ENCODE measurements at places on chromosomes 11 and 22.

GRCh38 chr11:86588566-86589090 lies 83.8 kb downstream of the ME3 start:
- DNase-seq, result no peak

DNA sequence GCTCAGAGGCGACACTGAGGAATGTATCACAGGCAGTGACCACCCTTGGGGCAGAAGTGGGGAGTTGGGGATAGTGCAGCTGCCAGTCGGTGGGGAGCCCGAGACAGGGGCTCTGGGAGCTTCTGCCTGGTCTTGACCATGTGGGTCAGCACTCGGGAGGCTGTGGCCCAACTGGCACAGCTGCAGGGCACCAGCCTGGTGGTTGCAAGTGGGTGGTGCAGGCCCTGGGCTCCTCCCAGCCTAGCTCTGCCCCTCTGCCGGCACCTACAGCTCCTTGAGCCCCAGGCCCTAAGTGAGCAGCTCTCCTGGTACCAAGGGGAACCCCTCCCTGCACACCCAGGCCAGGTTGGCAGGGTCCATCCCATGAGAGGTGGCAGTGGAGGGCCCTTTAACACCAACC lies 12.6 kb upstream of the RASL10A start:
- DNase-seq, result no peak

DNA sequence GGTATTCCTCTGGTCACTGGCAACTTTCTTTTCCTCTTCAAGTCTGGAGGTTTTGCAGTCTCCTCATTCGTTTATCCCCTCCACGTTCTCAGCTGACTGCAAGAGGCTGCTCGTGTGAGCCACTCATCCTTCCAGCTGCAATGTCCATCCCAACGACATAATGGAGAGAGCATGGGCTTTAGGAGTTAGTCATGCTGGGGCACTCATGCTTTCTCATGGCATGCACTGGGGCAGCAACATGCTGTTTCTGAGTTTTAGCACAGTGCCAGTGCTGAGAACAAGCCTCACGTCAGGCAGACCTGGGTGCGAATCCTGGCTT lies 7.1 kb downstream of the DCPS start:
- no peak for DNase-seq

DNA sequence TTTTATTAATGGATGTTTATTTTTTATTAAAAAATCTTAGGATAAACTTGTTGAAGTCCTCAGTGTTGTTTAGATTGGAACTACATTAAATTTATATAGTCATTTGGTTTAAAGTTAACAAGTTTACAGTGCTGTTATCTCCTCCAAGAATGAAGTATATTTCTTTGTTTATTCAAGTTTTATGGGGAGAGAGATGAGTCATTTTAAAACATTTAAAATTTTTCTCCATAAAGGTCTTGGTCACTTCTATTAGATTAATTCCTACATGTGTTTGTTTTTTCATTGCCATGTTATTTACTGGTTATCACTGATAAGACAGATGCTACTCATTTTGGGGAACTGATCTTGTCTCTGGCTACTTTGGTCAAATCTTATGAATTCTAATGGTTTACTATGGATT lies 429.6 kb downstream of the METTL15 start:
- DNase-seq, result no peak

GRCh38 chr11:66866007-66866406 lies 9.1 kb downstream of the LRFN4 start:
- DNase-seq, result no peak

GRCh38 chr22:32802237-32802765 lies 796 bp downstream of the TIMP3 start:
- DNase-seq, result no peak

DNA sequence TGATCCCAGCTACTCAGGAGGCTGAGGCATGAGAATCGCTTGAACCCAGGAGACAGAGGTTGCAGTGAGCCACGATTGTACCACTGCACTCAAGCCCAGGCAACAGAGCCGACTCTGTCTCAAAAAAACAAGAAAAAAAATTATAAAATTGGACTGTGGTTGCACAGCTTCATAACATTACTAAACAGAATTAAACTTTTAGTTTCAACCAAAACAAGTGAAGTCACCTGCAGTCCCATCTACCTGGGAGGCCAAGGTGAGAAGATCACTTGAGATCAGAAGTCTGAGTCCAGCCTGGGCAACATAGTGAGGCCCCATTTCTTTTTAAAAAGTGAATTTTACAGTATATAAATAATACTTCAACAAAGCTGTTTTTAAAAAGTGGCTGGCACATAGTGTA lies 47.8 kb upstream of the CD5 start:
- DNase-seq, result no peak

DNA sequence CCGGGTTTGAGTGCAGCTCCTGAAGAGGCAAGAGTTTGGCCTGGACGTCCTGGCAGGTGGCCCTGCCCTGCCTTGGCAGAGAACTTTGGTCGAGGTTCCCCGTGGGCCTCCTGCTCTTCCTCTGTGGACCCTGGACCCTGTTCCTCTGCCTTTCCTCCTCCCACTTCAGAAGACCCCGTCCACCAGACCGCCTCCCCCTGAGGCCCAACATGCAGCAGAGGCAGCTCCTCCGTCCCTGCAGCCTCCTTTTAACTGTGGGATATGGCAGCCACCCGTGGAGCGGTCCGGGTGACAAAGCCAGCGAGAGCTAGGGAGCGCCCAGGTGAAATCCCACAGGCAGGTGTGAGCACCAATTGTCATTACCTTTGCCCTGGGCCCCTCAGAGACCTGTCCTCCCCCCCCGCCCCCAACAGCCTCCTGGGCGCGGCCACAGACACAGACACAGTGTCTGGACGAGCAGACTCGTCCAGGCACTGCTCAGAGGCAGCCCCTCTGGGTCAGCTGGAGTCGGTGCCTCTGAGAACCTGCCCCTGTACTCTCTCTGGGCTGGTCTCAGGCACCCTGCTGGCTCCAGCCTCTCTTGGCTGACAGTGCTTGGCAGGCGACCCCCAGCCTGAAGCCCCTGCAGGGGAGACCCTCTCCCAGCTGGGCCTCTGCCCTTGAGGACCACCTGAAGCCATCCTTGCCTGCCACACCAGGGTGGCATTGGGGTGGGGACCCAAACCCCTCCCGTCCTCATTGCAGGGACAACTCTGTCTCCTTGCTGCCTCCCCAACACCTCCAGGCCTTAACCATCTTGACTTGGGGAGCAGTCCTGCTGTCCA lies 4.1 kb upstream of the PTDSS2 start:
- DNase-seq, result no peak

DNA sequence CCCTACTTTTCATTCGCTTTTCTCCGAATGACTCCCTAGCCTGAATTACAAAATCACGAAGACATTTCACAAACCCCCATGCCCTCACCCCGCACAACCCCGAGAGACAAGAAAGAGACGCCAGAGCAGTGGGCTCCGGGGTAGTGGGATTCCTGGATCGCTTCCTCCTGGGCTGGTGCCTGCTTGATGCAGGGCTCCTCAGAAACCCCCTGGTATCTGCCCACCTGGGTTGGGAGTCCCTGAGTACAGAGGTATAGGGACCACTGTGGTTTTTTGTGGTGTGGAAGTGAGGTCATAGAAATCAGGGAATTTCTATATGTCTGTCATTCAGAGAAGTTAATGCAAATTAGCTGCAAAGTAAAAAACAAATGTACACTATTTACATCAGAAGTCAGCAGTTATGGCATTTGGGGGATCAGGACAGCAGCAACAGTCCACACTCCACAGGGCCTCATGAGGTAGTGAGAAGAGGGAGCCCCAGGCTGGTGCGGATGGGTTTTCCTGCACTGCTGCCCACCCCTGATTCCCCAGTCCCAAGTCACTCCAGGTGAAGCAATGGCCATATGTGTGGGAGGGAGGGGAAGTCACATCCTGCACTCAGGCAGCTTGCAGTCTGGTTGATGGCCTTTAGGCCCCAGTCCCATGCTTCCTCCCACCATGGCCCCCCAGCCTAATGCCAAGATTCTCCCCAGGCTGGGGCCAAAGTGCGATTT lies 39.6 kb downstream of the BUD13 start:
- DNase-seq, result no peak

DNA sequence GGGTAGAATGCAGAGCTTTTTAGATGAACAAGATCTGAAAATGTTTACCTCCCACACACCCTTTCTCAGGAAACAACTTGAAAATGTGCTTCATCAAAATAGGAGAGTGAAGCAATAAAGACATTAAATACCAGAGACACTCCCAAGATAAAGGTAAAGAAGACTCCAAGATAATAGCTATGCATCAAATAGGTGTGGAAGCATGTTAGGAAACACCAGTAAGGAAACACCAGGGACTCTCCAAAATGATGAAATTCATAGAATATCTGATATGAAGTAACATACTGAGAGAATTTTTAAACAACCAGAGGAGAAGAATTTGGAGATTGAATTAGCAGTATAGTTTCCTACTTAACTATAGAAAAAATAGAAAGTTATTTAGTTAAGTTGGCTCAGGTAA lies 57.0 kb downstream of the OR10A6 start:
- no peak for DNase-seq

DNA sequence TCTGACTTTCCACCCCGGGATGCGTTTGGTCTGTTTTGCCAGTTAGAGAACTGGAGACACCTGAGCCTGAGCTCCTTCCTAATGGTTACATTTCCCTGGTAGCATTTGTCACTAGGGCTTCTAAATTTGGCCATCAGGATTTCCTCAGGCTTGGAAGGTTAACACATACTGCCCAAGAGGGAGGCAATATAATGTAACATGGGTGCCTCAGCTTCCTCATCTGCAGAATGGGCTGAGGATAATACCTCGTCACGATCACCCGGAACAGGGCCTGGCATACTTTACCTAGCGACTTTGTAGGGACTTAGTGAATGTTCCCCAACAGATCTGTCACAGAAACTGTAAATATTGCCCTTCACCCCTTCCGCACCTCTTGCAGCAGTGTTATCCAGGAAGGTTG lies 11.3 kb downstream of the IL17RA start:
- DNase-seq, result no peak

GRCh38 chr11:28636566-28636965 lies 528.4 kb downstream of the METTL15 start:
- DNase-seq, result no peak

GRCh38 chr11:35348898-35349687 lies 70.3 kb downstream of the SLC1A2 start:
- no peak for DNase-seq

DNA sequence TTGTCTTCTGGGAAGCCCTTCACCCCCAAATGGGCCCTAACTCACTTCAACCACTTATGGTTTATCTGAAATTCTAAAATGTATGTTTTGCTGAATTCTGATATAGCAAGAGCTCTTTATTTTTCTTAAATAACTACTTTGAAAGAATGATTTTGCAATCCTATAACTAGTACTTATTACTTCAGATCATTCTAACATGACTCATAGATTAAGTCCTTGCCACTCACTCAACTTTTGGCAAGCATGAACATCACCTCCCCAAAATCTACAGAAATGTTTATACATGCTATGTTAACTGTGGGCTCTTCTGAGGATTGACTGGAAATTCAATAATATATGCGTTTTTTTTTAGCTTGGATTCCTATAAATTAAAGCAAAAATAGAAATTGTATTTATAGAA lies 367.4 kb upstream of the FAT3 start:
- DNase-seq, result no peak

Measured in effector memory CD4-positive, alpha-beta T cell (primary cell).